ENCODE measurements at places on chromosomes 12 and 14.

DNA sequence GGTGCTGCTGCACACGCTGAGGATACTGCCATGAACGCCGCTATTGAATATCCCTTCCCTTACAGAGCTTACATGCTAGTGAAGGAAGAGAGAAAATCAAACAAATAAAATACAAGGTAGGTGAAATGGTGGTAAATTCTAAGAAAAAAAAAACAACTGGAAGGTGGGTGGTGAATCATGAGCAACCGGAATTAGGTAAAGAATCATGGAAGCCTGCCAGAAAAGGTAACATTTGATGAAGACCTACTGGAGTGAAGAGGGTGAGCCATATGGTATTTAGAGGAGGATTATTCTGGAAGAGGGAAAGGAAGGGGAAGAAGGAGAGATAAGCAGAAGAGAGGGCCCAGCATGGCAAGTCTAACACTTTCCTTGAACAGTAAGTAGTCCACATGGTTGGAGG, 76.1 kb downstream of the LRIG3 start:
- DNase-seq, result no peak

GRCh38 chr12:22938323-22938722, 313.4 kb downstream of the ETNK1 start:
- no peak for DNase-seq

GRCh38 chr14:22839159-22839779, 2.9 kb downstream of the MMP14 start:
- DNase-seq, result no peak

DNA sequence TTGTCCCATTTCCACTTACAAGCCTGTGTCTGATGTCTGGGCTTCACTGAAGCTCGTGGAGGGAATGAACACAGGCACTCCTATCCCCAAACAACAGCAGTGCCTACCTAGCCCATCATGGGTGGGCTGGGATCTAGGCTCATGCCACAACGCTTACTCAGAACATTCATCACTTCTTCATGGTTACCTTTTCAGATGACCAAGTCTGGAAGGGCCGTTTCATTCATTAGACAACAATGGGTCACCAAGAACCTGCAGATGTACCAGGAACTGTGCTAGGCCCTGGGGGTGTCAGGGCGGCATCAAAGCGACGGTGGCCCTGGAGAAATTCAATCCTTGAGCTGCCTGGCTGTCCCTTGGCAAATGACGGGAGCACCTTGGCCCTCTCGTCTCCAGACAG, 64.9 kb upstream of the FZD10 start:
- no peak for DNase-seq

DNA sequence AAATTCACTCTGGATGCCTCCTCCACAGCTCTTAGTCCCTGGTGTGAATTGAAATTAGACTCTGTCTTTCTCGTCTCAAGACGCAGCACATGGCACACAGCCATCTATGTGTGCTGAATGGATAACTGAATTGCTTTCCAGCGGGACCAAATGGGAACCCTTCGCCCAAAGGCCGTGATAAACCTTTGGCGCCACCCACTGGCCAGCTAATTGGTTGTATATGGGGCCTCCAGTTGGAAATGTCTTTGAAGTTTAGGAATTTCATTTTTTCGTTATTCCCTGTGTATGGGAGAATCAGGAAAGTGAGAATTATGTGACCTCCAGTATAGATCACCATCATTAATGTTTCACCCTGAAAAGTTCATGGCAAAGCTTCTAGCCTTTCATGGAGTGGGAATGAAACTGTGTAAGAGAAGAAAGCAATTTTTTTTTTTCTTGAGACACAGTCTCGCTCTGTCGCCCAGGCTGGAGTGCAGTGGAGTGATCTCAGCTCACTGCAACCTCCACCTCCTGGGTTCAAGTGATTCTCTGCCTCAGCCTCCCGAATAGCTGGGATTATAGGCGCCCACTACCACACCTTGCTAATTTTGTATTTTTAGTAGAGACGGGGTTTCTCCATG, 9.8 kb upstream of the HSP90AA1 start:
- DNase-seq, result no peak

DNA sequence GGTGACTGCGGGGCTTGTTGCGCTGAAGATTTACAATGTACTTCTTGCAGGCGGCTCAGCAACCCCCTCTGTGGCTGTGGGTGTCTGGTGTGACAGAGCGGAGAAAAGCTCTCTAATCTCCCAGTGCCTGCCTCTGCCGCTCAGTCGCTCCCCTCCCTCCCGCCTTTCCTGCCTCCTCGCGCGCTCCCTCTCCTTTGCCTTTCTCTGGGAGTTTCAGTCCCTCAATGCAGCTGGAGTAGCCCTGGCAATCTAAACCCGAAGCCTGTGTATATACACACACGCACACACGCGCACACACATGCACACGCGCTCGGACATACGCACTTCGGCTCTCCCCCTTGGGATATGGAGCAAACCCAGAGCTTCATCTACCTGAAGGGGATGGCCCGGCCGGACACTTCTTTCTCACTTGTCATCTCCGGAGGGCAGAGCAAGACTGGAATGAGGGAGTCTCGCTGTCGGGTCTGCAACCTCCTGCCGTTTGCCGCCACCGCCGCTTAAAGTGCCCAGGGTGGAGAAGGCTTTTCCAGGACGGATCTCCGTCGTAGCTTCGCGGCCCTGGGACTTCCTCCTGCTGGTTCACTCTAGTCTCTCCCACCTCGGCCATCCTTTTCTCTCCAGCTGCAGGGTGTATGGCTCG, 599 bp upstream of the TRHDE start:
- DNase-seq, result peak; percentile 1

DNA sequence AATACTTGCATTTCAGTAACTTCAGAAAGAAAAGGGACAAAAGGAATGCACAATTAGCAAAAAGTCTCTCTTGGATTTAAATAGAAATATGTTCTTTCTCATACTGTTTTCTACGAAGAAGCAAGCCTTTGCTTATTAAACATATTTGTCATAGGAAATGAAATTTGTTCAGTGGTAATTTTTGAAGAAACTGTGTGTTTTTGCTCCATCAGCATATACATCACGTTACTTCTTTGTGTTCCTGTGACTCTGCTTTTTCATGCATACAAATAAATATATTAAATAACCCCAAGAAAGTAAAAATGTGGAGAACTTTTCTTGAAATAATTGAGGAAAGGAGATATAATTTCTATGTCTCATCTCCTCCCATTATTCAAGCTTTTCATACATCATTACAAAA, 39.7 kb downstream of the CD163L1 start:
- no peak for DNase-seq

GRCh38 chr14:89041257-89041582, 216.8 kb downstream of the TTC8 start:
- DNase-seq, result no peak

DNA sequence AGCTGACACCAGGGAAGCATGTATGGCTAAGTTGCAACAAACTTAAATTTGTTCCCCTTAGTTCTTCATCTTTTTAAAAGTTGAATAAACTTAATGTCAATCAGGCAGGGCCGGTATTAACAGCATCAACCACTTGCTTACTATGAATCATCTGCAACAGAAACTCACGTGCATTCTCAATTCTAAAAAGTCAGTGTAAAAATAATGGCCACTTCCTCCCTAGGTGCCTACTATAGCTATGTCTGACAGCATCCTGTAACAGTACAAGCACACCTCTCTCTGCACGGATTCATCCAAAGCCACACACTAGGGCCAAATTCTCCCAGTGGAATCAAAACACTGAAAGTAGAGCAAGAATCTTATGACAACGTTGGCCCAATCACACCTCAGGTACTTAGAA, 48.6 kb downstream of the PPP1R36 start:
- no peak for DNase-seq

DNA sequence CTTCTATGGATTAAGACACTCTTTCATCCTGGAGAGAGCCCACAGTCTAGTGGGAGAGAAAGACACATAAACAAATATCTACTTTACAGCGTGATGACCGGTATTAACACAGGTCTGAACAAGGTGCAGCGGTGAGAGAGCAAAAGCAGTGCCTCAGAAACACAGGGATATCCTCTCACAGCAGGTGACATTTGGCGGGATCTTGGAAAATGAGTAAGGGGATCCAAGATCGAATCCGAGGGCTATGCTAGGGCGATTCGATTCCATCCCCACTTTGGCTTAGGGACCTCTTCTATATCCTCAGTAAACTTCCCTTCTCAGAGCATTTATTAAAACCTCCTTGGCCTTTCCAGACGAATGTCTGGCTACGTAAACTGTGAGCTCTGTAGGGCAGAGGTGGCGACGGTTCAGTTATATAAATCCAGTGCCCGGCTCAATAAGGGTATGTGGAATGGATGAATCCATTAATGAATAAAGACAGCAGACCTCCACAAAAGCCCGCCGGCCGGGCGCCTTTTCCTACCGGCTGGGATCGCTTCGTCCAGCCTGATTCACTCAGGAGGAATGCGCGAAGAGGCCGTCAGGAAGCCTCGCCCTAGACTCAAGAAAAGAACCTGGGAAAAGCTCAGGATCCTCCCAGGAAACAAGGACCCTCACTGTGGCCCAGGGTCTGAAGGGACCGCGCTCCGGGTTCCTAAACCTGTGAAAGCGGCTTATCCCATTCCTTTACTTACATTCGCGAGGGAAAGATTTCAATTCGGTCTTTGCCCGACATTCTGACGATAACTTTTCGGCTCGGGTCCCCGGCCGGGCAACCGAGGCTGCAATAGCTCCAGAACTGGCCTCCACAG, 455 bp downstream of the ATP6V1D start:
- peak; percentile 3 for DNase-seq

- no peak for DNase-seq
Measured at GRCh38 chr12:12518919-12519318, 43.7 kb downstream of the DUSP16 start.

- DNase-seq, result no peak
Measured at GRCh38 chr12:107400686-107401447, 284.7 kb upstream of the PWP1 start.

DNA sequence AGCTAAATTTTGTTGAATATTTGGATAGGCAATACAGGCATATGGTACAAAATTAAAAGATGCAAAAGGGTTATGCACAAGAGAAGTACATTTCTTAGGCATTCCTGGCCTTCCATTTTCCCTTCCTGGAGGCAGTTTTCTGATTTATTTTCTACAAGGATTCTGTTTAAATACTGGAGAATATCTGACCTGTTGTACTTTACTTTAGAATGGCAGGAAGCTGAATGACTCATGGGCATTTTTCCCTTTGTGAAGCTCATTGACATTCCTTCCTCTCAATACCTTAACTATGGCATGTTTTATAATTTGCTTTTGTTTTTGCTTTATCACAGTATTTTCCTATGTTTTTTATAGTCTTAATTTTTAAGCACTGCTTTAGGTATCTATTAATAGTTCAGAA, 62.7 kb downstream of the RCOR1 start:
- DNase-seq, result no peak

- DNase-seq, result peak; percentile 36
Measured at GRCh38 chr12:68163560-68164081, 4.1 kb upstream of the IFNG start.

GRCh38 chr12:88896958-88897357, 316.7 kb upstream of the KITLG start:
- DNase-seq, result no peak

DNA sequence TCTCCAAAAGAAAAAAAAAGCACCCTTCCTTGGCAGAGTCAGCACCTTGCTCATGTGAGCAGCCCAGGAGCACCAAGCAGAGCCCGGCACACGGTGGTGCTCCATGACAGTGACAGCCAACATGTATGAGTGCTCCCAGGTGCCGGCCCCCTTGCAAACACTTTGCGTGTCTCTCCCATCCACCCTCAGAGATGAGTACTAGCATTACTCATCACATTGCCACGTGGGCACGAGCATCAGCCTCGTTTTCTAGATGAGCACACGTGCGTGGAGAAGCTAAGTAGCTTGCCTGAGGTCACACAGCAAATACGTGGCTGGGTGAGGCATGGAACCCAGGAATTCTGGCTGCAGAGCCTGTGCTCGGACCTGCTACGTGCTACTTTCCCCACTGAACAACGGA, 177.9 kb upstream of the PRMT8 start:
- DNase-seq, result no peak

- DNase-seq, result no peak
Measured at GRCh38 chr12:118055144-118055557, 5.8 kb downstream of the WSB2 start.

- DNase-seq, result no peak
Measured at GRCh38 chr12:11886339-11886738, 184.4 kb upstream of the BCL2L14 start.

DNA sequence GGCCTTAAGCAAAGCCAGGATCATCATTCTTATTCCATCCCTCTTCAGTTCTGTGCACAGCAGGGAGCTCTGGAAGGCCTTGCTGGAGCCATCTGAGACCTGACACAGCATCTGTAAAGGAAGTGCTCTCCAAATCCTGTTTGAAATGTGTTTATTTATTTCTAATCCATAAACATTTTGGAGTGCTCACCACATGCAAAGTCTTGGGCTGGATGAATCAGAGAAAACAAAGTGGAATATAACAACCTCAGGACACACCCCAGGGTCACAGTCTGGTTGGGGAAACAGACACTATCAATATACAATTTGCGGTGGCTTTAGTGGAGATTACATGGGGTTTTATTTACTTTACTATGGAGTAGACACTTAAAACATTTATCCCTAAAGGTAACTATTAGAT, 54.3 kb downstream of the BMP4 start:
- no peak for DNase-seq

DNA sequence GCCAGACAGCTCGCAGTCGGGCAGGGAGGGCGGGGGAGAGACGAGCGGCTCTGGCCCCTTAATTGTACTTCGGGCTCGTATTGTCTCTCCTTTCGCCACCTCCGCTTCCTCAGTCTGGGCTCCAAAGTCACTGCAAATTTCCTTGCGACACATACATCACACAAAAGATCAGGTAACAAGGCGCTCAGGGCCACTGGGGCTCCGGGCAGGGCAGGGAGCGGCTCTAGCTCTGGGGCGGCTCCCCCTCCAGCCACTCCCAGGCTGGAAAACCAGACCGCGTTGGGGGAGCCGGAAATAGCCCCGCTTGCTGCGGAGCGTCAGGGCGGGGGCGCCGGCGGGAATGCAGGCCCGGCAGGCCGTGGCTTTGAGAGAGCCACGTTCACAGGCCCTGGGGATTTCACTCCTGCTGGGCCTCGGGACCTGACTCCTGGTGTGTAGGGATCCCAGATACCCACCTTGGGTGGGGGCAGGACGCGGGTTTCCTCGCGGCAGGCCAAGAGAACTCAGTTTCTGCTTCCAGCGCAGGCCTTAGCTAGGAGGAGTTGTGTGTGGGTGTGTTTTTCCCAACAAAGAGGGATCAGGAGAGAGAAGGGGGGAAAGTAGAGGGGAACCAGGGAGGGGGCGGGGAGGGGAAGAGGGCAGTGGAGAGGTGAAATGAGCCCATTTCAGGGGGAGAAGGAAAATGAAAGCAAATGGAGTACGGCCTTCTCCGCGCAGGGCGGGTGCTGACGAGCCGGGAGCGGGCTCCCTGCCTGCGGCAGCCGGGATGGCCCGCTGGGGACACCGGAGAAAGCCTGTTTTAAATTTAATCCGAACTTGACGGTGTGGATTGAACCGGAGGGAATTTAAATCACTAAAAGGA, 4.4 kb upstream of the HOXC9 start:
- no peak for DNase-seq

Data from GM06990 (cell line).